NCI-H1694 (cell line): ENCODE measurements at places on chromosomes 2 and 18.

DNA sequence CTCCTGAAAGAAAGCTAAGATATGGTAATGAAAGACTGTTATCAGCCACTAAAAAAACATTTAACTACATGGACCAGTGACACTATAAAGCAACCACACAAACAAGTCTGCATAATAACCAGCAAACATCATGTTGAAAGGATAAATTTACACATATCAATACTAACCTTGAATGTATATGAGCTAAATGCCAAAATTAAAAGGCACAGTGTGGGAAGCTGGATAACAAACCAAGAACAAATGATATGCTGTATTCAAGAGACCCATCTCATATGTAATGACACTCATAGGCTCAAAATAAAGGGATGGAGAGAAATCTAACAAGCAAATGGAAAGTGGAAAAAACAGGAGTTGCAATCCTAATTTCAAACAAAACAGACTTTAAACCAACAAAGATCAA lies 213.1 kb upstream of the CDH2 start:
- no peak for DNase-seq

DNA sequence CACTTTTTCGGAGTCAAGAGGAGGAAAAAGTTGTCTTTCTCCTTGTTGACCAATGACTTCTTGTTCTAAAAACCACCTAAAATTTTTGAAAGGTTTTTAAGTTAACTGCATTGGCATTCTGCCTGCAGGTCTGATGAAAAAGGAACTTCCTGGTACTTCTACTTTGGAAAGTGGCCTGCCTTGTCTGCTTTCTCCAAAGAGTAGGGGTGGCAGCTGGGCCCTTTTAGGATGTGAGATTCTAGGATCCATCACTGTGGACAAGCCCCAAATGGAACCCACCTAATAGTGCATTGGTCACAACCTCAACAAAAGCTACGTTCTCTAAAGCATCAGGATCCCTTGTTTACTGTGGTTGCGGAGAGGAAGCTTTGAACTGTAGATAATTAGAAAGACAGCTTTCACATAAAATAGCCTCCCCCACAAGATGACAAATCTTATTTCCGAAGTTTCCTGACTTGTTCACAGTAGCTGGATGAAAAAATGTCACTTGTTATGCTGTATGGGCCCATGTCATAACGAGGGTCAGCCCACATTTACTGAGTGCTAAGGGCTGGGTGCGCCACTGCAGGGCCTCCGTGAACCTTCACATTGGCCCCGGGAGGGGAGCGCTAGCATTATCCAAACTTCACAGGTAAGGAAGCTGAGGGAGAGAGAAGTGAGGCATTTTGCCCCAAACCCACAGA lies 17.4 kb downstream of the ASPRV1 start:
- no peak for DNase-seq

DNA sequence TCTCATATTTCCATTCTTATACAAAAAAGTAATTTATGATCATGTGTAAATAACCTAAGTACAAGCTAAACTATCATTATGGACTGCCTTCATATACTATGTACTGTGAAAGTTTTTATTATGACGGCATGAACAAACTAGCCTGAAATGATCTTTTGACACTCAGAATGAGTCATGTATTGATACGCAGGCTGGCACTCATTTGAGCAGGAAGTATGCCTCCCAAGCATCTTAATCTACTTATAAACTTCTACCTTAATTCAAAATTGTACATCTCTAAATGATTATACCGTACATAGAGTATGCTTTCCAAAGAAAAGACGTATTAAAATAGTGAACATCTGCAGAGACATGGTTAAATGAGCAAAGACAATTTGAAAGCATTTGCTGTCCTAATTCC lies 207.1 kb upstream of the SPOPL start:
- peak; percentile 16 for DNase-seq

- DNase-seq: no peak
These were observed 136.5 kb upstream of the STK17B start for GRCh38 chr2:196307775-196308305.
